ENCODE measurements at places on chromosomes 7 and 10.

GRCh38 chr10:104957178-104957841 lies 316.2 kb downstream of the SORCS3 start:
- no peak for DNase-seq

DNA sequence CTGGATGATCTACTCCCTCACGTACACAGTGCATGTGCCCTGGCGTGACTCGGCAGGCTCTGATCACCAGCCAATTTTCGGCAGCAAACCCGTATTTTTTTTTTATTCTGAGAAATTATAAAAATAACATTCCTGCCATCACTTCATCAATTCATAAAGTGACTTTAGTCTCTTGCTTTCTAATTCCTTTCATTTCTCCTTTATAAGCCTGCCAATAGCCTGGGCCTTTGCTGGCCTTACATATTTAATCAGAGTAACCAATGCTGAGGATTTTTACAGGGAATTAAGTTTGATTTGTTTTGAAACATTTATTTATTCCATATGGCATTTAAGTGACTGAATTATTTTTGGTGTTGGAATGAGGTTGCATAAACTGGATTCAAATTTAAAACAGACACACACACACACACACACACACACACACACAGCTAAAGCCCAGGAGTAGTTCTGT lies 140.8 kb downstream of the ETV1 start:
- DNase-seq: no peak

GRCh38 chr7:98760201-98760651 lies 109.6 kb downstream of the TMEM130 start:
- DNase-seq: no peak

DNA sequence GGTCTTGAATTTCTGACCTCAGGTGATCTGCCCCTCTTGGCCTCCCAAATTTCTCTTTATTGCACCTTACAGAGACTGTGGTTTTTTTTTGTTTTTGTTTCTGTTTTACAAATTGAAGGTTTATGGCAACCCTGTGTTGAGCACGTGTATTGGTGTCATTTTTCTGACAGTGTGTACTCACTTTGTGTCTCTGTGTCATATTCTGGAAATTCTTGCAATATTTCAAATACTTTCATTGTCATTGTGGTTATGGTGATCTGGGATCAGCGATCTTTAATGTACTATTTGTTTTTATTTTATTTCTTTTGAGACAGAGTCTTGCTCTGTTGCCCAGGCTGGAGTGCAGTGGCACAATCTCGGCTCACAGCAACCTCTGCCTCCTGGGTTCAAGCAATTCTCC lies 89.8 kb downstream of the PRTFDC1 start:
- DNase-seq: no peak

- no peak for DNase-seq
These were observed 651.5 kb downstream of the TNS3 start for GRCh38 chr7:46930366-46930765.

GRCh38 chr10:6070660-6071059 lies 8.5 kb upstream of the IL2RA start:
- DNase-seq: no peak

DNA sequence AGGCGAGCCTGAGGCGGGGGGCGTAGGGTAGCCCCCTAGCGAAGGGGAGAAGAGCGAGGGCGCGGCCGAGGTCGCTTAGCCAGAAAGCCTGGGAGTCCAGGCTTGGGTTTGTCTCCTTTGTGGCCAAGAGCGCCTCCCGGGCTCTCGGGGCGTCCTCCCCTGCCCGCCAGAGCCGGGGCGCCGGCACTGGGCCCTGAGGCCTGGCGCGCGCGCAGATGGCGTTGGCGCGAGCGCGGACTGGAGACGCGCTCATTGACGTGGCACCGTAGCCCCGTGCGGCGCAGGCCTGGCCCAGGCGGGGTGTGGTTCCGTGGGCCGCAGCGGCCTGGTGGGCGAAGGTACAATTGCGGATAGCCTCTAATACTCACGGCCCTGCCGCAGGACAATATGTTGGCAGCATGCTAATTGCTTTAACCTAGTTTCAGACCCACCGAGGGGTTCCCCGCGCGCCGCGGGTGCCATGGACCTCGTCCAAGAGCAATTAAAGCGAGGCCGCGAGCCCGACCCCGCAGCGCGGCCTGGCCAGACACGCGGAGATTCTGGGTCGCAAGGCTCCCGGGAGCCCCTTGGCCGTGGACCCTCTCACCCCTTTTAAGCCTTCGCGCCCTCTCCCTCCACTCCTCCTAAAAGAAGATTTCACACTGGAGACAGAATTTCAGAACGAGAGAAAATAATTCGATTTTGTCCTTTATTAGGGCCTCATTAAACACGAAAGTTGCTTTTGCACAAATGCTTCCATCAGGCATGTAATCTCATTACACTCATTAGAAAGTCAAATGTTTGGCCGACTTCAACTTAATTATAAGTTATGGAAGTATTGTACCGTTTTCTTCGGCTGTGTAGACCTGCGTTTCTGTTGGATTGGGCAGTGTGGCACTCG lies 3.1 kb downstream of the PTF1A start:
- DNase-seq: no peak

- no peak for DNase-seq
These were observed 133.8 kb downstream of the CPEB3 start for GRCh38 chr10:92156874-92157773.

- no peak for DNase-seq
These were observed 103.5 kb upstream of the ZNF438 start for GRCh38 chr10:31135171-31135570.

DNA sequence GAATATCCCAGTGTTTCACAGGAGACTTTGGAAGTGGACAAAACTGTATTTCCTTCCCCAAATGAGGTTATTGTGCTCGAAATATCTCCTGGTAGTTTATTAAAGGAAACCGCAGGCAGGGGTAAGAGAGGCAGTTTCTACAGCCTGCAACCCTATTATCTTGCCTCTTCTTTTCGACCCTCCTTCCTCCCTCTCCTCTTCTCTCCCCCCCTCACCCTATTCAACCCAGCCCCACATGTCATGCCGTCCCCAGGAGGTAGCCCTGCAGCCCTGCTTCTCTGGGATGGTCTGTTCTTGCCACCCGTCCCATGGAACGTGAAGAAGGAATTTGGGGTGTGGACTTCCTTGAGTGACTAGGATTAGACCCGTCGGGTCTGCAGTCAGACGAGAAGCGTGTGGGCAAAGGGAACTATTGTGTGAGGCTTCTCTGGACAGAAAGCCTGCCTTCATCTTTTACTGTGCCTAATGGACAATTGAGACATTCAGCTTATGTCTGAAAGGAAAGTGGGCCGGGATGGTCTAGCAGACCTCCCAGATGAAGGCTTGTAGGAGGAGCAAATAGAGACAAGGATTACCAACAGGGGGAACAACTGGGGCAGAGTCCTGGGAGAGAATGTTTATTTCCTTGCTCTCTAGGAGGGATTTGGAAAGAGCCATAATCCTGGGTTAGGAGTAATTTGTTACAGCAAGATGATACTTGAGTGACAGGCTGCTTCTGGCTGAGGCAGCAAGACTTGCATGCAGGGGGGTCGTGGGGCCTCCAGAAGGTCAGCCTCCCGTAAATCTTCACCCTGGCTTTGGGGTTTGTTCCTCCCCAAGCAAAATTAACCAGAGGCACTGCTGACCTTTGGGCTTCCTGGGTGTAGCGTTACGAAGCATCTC lies 77.8 kb downstream of the TCF7L2 start:
- no peak for DNase-seq

- no peak for DNase-seq
These were observed 86.4 kb upstream of the RNF148 start for GRCh38 chr7:122789156-122789555.

DNA sequence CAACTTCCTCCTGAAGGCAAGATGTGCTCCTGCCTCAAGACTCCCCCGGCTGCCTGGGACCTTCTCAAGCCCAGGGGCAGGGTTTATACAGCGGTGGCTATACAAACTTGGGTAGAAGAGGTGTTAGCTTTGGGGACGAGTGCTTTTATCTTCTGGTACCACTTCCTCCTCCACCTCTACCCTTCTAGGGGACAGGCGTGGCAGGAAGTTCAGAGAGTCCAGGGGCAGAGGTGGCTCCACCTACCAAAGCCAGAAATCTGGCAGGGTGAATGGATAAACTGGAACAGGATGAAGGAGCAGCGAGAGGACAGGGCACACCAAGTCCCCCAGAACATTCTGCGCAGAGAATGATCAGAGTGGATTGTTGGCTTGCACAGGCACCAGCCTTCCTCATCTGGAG lies 24.0 kb upstream of the TM9SF3 start:
- DNase-seq: no peak

DNA sequence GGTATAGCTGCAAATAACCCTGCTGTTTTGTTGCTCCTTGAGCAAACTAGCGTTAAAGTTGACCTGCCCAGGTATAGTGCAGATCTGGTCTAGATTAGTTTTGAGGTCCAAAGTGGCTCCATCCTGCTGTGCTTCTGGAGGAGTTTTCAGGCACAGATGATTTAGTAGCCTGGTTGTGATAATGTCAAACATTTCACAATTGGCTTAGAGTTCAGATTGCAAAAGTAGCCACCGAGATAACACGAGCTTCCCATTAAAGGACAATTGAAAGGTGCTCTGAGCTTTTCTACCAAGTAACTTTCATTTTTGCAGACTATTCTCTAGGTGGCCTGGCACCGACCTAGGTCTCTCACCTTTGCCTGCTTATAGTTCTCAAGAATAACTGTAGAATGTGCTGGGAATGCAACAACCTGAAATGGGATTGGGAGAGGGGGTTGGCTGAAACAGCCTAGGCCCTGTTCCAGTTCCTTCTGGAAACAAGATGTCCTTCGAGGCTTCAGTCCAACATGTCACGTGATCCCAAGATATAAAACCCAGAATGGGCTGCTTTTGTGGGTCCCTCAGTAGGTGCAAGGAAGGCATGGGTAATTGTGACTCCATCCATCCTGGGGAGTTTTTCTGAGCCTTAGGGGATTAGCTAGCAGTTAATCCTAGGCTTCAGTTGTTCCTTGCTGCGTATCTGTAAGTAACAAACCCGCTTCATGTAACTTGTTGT lies 201.0 kb downstream of the CHRM2 start:
- DNase-seq: no peak

DNA sequence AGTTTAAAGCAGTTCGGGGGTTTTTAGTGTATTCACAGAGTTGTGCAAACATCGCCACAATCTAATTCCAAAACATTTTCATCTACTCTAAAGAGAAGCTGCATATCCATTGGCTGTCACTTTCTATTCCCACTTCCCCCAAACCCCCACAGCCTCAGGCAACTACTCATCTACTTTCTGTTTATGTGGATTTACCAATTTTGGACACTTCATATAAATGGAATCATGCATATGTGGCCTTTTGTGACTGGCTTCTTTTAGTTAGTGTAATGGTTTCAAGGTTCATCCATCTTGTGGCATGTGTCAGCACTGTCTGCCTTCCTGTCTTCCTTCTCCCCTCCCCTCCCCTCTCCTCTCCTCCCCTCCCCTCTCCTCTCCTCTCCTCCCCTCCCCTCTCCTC lies 78.5 kb upstream of the FZD1 start:
- no peak for DNase-seq

DNA sequence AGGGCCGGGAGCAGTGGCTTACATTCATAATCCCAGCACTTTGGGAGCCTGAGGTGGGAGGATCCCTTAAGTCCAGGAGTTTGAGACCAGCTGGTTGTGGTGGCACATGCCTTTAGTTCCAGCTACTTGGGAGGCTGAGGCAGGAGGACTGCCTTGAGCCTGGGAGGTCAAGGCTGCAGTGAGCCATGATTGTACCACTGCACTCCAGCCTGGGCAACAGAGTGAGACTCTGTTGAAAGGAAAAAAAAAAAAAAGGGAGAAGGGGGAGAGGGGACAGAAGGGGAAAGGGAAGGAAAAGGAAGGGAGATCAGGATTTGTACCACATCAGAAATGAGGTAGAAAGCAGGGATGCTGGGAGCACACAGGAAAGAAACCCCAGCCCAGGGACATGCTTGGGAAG lies 38.7 kb upstream of the SVOPL start:
- DNase-seq: no peak

DNA sequence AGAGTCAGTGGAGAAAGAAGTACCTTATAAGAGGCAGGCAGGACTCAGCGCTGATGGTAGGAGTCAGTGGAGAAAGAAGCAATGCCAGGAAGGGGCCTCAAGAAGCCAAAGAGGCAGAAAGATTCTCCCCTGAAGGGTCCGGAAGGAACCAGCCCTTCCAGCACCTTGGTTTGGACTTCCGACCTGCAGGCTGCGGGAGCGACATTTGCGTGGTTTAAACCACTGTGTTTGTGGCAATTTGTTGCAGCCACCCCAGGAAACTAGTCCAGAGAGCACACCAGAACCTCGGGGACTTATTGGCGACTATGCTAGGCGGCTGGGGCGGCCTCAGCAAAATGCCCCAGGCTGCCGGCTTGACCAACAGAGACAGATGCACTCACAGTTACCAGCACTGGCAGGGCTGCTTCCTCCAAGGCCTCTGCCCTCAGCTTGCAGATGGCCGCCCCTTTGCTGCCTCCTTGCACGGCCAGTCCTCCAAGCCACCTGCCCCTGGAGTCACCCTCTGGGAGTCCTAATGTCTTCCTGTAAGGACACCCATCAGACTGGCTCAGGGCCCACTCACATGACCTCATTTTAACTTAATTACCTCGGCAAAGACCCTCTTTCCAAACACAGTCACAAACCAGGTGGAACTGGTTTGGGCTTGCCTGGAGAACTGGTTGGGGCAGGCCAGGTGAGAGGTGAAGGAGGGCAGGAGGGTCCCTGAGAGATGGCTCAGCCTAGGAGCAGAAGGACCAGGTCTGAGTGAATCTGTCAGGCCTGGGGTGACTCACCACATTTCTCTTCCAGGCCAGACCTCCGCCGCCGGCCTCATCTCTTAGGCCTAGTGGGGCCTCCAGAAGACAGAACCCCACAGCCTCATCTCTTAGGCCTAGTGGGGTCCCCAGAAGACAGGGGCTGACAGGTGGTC lies 26.1 kb downstream of the CALML3 start:
- no peak for DNase-seq

- DNase-seq: no peak
These were observed 67.8 kb downstream of the GSAP start for GRCh38 chr7:77348371-77348813.

DNA sequence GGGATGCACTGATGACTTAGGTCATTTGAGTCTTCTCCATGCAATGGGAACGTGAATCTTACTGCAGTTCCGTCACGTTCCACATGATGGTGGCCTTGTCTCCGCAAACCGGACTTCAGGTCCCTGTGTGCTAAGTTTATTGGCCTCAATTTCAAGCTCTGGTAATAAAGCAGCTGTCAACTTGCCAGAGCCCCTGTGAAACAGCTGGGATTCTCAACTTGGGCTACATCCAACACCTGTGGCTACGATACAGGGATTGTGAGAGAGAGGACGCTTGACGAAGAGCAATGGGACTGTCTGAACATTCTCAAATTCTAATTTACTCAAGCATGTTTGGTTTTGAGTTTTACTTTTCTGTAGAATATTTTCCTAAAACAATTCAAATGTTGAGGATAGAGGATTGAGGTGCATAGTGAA lies 174.2 kb downstream of the PTN start:
- peak; percentile 98 for DNase-seq

DNA sequence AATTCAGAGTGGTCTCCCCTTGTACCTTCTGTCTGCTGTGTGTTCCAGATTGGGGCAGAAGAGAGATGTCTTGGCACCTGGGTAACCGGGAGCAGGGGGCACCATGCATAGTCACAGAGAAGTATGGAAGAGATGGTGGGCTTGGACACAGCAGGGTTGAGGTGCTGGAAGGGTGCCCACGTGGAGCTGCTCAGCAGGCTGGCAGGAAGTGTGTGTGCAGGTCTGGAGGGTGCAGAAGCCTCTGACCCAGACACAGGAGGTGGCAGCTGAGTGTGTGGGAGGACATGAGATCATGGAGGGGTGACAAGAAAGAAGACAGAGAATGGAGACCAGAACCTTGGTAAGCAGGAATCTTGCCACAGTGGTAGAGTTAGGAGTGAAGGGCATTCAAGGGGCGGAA lies 42.3 kb upstream of the DUSP5 start:
- no peak for DNase-seq

GRCh38 chr10:69861251-69862240 lies 59.8 kb downstream of the COL13A1 start:
- no peak for DNase-seq

All from NCI-H2081 (cell line).